Keratinocyte (primary cell): ENCODE measurements at places on chromosomes 6 and 20.

DNA sequence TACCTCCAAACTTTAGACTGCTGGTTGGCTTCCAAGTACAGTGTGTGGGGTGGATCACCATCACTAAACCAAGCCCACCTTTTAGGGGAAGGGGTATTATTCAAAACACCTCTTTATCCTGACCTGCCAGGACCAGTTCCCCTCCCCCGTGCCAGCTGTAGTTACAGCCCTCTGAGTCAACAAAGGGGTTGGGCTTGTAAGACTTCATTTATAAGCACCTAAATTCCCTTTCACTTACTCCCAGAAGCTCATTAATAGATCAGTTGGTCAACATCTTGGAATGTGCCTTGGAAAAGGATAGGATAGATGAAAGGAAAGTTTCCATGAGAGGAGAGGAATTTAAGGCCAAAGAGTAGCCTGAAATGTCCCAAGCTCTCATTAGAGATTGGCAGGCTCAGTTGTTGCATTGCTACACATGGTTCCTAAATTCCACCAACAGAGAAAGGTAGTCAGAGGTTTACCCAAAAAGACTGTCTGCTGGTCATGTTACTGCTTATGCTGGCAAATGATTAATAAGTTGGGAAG lies 59.2 kb downstream of the TNFAIP3 start:
- peak overlapping the region; percentile 48 for H3K27ac ChIP-seq
- peaks cover 17% of the 10 kb centered on the region for H3K4me1 ChIP-seq
- no peaks in the 10 kb centered on the region for H3K36me3 ChIP-seq
- no peak overlapping the region for H3K4me3 ChIP-seq
- peak; percentile 72 for DNase-seq
- H3K27me3 ChIP-seq: no peaks in the 10 kb centered on the region

GRCh38 chr6:29510746-29511300 lies 23.1 kb upstream of the MAS1L start:
- H3K4me1 ChIP-seq: peaks cover 2% of the 10 kb centered on the region
- H3K27ac ChIP-seq: no peak overlapping the region
- H3K27me3 ChIP-seq: peaks cover 23% of the 10 kb centered on the region
- H3K36me3 ChIP-seq: no peaks in the 10 kb centered on the region

GRCh38 chr20:23060629-23061028 lies 11.2 kb upstream of the THBD start:
- H3K27ac ChIP-seq: no peak overlapping the region
- H3K4me3 ChIP-seq: no peak overlapping the region
- H3K27me3 ChIP-seq: no peaks in the 10 kb centered on the region
- no peak for DNase-seq
- no peaks in the 10 kb centered on the region for H3K36me3 ChIP-seq

DNA sequence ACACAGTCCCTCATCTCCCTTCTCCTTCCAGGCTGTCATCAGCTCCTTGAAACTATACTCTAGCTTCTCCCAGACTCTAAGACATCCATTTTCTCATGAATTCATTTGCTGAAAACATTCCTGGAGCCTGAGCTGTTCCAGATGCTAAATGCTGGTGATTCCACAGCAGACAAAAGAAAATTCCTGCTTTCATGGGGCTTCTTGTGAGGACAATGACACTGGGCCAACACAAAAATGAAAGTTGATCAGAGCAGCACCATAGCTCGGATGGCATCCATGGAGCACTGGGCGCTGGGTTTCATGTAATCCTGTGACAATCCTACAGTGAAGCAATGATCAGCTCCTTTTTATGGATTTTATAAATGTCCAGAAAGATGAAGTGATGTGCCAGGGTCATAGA lies 47.4 kb upstream of the STX16 start:
- DNase-seq: no peak
- H3K4me1 ChIP-seq: no peaks in the 10 kb centered on the region
- peaks cover 24% of the 10 kb centered on the region for H3K27me3 ChIP-seq

DNA sequence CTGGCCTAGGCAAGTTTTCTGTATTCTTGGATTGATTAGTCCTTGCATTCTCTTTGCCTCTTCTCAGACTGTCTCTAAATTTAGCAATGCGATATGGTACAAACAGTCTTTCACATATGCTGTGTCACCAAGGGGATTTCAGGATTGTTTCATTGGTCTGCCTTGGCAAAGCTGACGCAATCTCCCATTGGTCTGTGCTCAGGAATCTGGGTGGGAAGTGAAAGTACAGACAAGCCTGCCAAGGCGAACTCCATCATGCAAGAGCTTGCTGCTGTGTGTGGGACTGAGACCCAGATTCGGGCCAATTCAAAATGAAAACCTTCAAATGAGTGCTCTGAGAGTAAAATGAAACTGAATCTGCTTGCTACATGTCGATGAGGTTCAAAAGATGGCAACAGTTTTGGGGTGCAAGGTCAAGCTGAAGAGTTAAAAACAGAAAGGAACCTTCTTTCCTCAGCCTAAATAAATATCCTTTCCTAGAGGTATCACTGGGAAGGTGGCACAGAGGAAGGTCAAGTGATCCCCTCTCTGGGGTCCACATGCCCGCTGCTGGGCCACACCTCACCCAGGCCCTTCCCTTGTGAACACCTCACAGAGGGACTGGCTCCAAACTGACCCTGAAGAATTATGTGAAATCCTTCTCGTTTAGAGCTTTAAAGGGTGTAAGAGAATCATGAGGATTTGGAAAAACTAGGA lies 198.8 kb upstream of the PREP start:
- peak overlapping the region; percentile 47 for H3K4me3 ChIP-seq
- peaks cover 60% of the 10 kb centered on the region for H3K4me1 ChIP-seq
- peak; percentile 93 for DNase-seq
- H3K27ac ChIP-seq: peak overlapping the region; percentile 99
